ENCODE measurements at places on chromosomes 13 and 19.

- DNase-seq = no peak
Observed at GRCh38 chr13:26128676-26129075, 76.9 kb upstream of the SHISA2 start.

DNA sequence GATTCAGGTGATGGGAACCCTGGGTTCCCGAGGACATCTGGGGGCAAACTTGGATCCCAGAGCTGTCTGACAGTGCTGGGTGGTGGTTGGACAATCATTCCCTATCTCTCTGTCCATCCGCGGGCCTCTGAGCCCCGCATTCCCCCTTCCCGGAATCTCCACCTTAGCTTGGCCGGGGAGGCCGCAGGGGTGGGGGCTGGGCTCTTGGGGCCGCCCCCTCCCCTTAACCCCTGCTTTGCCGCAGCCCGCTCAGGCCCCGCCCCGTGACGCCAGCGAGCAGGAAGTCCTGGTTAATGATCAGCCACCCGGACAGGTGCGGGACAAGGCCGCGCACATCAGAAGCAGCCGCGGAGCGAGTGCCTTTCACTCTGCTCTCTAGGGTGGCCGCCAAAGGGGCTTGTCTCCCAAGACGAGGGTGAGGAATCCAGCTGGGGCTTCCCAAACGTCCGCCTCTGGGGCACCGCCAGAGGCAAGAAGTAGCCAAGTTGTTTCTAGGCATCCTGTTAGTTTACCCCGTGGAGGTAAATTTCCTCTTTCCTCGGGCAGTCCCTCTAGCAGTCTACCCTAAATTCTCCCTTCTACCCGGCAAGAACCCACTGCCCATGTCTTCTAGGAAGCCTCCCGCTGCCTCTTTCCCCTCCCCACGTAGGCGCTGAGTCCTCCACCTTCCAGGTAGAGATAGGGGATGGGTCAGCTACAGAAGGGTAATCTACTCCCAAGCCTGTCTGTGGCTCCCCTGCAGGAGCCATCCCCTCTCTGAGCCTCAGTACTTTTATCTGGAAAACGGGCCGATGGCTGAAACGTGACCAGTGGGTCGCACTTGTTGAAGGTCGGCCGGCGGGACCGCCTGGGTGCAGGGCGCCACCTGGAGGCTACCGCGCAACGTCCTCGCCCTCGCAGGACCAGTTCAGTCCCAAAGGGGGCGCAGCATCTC lies 3.0 kb downstream of the IRF2BP1 start:
- DNase-seq = peak; percentile 85

- DNase-seq = no peak
Observed at GRCh38 chr19:15421721-15422260, 3.0 kb upstream of the AKAP8L start.

- peak; percentile 39 for DNase-seq
Observed at GRCh38 chr19:1105008-1105872, 1.4 kb downstream of the GPX4 start.

DNA sequence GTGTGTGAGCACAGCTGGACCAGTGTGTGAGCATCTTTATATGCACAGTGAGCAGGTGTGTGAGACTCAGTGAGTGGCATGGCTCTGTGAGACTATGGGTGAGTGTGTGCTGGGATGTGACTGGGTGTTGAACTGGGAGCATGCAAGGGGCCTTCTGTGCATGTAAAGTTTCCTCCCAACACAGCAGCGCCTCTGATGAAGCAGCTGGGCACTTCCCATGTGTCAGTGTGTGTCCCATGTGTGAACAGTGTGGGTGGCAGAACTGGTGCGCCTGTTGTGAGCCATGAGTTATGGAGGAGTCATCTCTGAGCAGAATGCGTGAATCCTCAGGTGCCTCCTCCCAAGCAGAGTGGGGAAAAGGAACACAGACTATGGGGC lies 24.1 kb downstream of the LGALS16 start:
- no peak for DNase-seq

DNA sequence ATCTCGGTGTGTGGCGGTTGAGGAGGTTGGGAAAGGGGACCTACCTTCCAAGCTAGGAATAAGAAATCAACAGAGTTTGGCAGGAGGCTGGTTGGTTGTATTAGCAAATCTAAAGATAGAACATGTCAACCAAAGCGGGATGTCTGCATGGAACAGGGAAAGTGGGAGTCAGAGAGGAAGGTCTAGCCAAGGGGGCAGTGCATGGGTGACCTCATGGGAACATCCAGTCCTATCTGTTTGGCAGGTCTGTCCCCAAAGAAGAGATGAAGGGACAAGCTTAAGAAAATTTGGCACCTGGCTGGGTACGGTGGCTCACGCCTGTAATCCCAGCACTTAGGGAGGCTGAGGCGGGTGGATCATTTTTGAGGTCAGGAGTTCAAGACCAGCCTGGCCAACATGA lies 118.7 kb upstream of the TSC22D1 start:
- DNase-seq = no peak

DNA sequence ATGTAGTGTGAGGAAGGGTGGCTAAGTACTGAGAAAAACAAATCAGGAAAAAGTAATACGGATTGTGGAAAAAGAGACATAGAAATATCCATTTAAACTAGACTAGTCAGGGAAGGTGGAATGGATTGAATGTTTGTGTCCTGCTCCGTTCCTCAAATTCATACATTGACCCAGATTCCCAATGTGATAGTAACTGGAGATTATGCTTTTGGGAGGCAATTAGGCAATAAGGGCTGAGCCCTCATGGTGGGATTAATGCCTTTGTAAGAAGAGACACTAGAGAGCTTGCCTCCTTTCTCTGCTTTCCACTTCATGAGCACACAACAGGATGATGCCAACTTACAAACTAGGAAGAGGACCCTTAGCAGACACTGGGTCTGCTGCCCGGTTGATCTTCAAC lies 765.2 kb upstream of the GPC6 start:
- DNase-seq = no peak

DNA sequence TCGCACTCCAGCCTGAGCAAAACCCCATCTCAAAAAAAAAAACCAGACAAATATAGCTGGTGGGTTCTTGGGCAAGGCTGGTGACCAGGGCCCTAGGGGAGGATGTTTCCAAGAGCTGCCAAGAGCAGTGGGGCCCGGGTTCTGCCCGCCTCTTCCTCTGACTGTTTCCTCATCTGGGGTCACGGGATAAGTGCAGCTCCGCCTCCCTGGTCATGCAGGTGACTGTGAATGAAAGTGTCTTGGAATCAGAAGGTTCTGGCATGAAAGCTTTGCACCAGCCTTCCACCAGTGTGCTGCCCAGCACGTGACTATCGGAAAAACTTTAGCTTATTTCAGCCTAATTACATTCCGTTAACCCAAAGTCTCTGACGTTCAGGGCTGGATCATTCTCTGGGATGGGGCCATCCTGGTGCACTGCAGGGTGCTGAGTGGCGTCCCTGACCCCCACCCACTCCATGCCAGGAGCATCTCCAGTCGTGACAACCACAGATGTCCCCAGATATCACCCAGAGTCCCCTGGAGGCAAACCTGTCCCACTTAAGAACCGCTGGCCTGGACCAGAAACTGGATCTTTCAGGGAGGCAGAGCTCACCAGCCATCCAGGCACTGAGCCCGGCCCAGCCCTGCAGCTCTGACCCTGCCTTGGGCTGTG lies 85.6 kb downstream of the GNG7 start:
- DNase-seq = no peak

DNA sequence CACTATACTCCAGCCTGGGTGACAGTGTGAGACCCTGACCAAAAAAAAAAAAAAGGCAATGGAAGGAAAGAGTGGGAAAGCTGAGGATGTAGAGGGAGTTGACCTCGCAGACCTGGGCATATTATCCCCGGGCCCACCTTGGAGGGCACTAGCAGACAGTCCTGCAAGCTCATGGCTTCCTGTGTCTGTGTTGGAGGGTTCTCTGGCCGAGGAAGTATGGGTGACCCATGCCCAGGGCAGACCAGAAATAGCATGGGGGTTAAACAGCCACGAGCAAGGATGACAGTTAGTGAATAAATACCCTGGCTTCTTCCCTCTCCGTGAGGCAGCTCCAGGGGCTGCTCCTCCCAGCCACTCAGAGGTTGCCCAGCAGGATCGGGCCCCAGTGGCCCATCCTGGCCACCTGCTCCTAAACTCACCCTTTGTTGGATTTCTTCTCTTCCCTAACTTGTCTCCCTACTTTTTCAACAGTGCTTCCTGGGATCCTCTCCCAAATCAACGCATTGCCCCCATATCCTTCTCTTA lies 485.8 kb downstream of the ZNF536 start:
- DNase-seq = no peak

GRCh38 chr13:76871432-76871831 lies 14.8 kb downstream of the KCTD12 start:
- DNase-seq = peak; percentile 75

- DNase-seq = no peak
Observed at GRCh38 chr13:92197669-92198068, 799.2 kb downstream of the GPC5 start.

DNA sequence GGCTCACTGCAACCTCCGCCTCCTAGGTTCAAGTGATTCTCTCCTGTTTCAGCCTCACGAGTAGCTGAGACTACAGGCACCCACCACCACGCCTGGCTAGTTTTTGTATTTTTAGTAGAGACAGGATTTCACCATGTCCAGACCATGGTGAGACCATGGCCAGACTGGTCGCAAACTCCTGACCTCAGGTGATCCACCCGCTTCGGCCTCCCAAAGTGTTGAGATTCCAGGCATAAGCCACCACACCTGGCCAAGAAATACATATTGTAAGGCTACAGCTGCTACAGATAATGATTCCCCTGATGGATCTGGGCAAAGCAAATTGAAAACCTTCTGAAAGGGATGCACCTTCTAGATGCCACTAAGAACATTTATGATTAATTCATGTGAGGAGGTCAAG lies 17.8 kb downstream of the PLPP2 start:
- DNase-seq = no peak

- DNase-seq = no peak
Observed at GRCh38 chr13:44220948-44221347, 152.7 kb upstream of the SERP2 start.

- peak; percentile 40 for DNase-seq
Observed at GRCh38 chr13:94999871-95000270, 287.5 kb upstream of the SOX21 start.

DNA sequence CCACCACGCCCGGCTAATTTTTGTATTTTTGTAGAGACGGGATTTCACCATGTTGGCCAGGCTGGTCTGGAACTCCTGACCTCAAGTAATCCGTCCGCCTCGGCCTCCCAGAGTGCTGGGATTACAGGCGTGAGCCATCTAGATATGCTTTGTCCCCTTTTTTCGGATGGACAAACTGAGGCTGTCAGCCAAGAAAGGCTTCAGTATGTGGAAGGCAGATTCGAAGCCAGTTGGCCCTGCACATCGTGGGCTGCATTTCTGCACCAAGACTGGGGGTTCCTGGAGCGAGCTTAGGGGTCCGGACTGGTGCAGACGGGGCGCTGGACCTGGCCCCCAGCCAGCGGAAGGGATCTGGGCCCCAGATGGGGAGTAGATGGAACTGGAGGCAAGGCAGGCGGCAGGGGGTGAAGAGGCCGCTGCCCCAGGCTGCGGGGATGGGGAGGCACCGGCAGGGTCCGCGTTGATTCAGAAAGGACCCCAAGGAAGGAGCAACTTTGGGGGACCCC lies 9.7 kb upstream of the JUND start:
- DNase-seq = no peak

GRCh38 chr13:44678197-44678596 lies 102.1 kb upstream of the TSC22D1 start:
- no peak for DNase-seq

- no peak for DNase-seq
Observed at GRCh38 chr13:110109910-110110309, 197.0 kb downstream of the COL4A1 start.

DNA sequence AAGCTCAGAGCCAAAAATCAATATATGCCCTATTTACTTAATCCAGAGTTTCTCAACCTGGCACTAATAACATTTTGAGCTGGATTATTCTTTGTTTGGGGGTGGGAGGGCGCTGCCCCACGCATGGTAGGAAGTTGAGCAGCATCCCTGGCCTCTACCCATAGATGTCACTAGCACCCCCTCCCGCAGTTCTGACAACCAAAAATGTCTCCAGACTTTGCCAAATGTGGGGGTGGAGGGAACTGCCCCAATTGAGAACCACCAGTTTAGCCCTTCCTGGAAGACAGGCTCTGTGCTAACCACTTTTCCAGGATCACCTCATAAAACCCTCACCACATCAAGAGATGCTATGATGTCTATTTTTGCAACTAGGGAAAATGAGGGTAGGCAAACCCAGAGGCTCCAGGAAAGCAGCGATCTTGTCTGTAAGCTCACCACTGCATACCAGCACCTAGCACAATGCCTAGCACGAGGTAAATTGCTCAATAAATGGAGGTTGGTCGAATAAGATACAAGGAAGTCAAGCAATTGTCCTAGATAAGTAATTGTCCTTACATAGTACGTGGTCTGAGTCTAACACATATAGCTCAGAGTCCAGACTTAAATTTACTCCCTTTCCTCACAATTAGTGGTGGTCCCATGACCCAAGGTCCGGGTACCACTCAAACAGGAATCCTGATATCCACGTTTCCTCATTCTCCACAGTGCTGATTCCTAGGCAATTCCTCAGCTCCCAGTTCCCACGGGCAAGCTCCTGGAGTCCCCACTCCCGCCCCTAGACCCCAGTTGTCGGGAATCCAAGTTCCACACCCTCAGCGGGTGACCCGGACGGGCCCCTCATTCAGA lies 892 bp downstream of the TRIR start:
- DNase-seq = peak; percentile 53

- DNase-seq = peak; percentile 44
Observed at GRCh38 chr13:30334663-30335386, 27.5 kb upstream of the KATNAL1 start.

GRCh38 chr13:43822969-43823368 lies 36.2 kb upstream of the ENOX1 start:
- DNase-seq = peak; percentile 8

DNA sequence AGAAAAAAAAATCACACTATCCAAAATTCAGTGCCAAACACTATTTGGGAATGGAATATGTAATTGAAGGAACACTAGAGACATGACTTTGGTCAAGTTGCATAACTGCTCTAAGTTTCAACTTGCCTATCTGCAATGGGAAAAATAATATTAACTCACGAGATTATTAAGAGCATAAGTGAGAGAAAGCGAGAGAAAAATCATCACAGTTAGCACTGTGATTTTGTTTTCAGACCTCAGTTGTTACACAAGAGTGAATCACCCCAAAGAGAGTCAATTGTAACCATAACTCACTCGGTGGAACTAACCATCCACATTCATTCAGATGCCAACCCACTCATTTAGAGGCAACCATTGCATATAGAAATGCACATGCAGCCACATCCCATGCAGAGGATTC lies 147.1 kb downstream of the NHLRC3 start:
- DNase-seq = no peak

GRCh38 chr13:51147732-51148131 lies 36.7 kb upstream of the C13orf42 start:
- DNase-seq = no peak

DNA sequence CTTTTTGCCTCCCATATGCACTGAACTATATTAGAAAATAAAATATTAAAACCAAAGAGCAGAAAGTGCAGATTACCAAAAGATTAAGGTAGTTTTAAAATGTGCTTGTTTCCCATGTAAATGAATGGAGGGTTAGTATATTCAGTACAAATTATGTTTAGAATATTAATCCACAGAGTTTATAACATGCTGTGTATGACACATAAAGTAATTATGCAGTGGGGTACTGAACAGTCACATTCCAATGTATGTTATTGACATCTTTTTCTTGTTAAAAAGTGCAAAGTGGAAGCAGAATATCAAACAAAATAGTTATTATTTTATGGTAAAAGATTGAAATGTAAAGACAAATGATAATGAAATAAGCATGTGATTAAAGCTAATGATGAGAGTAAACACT lies 79.3 kb downstream of the GPC6 start:
- DNase-seq = peak; percentile 9

- no peak for DNase-seq
Observed at GRCh38 chr13:27465611-27466010, 15.2 kb upstream of the MTIF3 start.

- DNase-seq = peak; percentile 91
Observed at GRCh38 chr13:19596960-19597361, 35.6 kb upstream of the TPTE2 start.

All from PC-3 (cell line).